Lower lobe of right lung (tissue), 2 donors: ENCODE measurements at places on chromosomes 11 and 22.

GRCh38 chr11:7098235-7098832 lies 9.5 kb downstream of the RBMXL2 start:
- no peak for DNase-seq

DNA sequence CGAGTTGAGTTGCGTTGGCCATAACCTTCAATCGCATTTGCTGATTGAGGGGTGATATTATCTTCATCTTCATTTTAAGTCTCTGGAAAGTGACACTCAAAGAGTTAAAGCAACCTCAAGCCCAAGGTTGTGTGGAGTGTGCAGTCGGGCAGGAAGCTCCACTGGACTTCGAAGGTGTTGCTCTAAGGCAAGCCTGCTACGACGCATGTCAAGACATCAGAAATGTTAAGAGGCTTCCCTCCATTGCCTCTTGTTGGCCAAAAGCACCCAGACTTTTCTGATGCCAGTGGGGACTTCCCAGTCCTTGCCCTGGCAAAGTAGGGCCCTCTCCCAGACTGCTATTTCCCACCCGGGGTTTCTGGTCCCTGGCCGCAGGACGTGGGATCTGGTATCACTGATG lies 23.6 kb upstream of the SCGB1D1 start:
- no peak for DNase-seq

- DNase-seq, result no peak
These were observed 17.9 kb downstream of the NNMT start for GRCh38 chr11:114314096-114314495.

- DNase-seq, result peak; percentile 26
These were observed 18.0 kb downstream of the DERL3 start for GRCh38 chr22:23820748-23821211.

- DNase-seq, result no peak
These were observed 46.5 kb upstream of the FIBIN start for GRCh38 chr11:26947379-26947844.

DNA sequence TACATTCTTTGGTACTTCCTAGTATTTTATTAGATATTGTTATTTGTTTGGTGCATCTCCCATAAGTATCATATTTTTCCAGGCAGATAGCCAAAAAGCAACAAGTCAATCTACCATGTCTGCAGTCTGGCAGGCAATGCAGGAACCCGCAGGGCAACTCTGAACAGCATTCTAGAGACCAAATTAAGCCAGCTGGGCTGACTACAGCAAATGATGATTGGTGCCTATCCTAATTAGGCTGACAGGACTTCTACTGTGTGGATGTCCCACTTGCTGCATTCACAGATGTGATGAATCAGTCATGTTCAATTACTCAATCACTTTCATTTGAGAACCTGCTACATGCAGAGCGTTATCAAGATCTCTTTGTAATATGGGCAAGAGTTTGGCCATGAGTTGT lies 40.3 kb upstream of the AMOTL1 start:
- no peak for DNase-seq

DNA sequence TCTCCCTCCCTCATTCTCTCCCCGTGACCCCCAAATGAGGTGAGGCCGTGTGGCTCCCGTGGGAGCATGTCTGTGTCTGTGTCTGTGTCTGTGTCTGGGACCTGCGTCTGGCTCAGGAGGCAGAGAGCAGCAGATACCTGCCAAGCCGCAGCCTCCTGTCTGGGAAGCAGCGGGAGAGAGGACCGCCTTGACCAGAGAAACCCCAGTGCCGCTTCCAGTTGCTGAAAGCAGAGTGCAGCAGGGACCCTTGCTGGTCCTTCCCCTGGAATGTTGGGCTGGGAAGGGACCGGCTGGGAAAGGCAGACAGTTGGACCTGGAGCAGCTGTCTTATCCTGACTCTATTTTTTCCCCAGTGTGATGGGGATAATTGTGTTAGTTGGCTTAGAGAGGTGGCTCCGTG lies 525 bp downstream of the CSDC2 start:
- DNase-seq, result no peak
